Kasumi-1 (cell line): ENCODE measurements at places on chromosomes 7 and 10.
A peak's percentile ranks its signal among the peaks of the same experiment; 100 is the strongest.

- DNase-seq: no peak
Measured at GRCh38 chr7:90210981-90211380, 559 bp upstream of the STEAP2 start.

DNA sequence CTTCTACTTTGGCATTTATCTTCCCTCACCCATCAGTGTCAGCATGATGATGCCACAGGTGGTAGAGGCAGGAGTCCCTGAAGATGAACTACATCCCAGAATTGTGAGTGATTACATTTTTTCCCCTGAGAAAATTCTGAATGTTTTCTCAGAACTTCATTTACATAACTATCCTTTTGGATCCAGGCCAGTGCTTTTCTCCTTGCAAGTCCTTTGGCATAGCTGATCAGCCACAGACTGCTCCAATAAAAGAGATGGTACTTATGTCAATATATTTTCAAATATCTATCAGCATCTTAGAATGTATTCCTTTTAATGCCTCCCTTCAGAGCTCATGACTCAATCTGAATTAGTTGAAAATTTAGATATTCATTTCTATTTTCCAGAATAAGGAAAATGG, 135.5 kb downstream of the IQUB start:
- DNase-seq: no peak

- DNase-seq: no peak
Measured at GRCh38 chr7:124060528-124060927, 27.7 kb upstream of the TMEM229A start.

DNA sequence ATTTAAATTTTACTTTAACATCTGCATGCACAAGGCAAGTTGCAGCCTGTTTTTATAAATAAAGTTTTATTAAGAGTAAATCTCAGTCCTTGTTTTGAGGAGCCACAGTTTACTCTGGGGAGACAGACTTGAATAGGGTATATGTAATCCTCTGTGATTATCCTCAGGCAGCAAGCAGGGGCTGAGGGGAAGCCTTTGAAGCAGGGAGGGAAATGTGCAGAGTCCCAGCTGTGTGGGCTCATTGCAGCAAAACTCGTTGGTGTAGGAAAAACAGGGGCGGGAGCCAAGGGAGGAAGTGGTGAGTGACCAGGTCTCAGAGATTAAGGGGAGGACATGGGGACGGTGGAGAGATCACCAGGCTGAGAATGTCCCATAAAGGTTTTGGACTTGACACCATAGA, 34.3 kb upstream of the SMC3 start:
- DNase-seq: peak; percentile 49

DNA sequence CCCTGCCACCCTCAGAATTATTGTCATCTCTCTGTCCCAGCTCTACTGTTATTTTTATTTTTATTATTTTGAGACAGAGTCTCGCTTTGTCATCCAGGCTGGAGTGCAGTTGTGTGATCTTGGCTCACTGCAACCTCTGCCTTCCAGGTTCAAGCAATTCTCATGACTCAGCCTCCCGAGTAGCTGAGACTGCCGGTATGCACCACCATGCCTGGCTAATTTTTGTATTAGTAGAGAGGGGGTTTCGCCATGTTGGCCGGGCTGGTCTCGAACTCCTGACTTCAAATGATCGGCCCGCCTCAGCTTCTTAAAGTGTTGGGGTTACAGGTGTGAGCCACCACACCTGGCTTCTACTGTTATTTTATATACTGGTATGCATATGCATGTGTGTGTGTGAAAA, 11.0 kb downstream of the CALHM2 start:
- no peak for DNase-seq

DNA sequence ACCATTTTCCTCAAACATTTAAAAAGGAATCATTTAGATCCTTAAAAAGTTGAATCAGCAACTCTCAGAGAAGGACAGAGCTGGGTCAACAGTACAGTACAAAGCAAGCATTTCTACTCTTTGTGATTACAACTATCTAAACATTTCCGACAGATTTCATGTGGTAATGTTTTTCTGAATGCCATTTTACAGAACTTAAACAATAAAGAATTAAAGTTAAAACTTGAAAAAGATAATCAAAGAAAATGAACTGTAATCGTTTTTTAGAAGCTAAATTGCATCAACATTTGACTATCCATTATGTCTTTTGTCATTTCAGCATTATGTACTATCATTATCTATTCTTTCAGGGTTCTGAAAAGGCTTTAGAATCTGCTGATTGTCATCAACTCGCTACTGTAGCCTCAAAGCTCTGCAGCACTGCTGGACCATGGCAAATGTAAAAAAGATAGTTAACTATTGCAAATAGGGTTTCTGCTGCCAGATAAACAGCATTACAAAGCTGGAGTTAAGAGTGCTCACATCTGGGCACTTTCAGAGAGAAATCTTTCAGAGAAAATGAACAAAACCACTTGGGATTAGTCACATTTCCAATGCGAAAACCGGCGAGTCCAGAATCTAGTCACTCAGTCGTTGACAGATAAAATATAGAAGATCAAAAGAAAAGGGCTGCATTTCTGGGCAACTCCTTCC, 160.4 kb upstream of the LAMB4 start:
- DNase-seq: no peak

GRCh38 chr10:84373000-84373399, 44.6 kb downstream of the CCSER2 start:
- no peak for DNase-seq

DNA sequence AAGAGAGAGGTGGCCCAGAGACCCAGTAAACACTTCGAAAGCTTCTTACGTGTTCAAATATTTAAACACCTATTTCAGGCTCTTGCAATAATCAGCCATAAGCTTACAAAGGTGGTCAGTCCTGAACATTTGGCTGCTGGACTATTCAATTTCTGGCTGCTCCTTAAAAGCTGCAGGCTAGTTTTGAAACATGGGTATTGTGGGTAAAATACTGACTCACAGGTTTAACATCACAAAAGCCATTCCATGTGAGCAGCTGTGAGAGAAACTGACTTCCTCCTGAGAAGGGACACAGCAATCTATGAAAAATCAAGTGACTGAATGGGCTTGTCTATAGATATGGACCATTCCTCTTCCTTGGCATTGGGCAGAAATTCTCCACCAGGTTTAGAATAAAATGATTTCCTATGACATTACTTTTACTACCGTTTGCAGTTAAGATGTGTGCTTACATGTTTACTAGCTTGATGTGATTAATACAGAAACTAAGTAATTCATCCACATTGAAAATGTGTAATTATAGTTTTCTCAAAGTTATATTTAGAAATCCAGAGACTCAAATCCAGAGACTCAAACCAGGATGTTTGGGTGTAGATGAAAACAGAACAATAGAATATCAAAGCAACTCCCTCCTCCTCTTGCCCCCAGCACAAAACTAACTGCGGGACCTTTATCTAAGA, 252.3 kb downstream of the GATA3 start:
- DNase-seq: no peak

DNA sequence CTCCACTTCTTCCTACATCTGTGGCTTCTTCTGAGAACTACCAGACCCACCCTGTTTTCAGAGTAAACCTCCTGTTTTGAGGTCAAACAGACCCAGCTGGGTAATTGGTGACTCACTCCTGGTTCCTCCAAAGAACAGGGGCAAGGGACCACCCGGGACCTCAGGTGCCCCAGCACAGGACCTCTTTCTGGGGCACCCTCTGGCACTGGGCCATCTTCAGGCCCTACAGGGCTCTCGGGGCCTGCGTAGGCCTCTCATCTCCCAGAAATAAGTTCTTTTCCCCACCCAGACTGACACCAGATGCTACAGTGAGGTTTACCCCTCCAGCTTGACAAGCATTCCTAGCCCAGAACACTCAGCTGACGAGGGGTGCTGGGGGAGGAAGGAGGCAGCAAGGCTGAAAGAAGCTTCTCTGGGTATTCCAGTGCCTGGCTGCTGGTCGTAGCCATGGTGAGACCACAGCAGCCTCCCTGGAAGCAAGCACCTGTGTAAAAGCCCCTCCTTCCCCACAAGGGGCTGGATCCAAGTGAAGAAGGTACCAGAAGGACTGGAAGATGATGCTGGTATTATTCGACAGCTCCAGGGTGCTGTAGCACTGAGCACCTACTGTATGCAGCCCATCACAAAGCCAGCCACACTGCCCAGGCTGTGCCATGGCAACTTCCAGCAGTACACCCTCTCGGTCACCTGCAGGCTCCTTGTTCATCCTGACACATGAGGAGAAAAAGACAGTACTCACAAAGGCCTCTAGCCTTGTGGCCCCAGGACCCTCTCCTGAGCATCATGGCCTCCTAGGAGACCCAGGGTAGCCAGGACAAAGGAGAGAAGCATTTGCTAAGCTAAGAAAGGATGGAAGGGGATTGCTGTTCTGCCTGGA, 47.4 kb downstream of the ALOX5 start:
- DNase-seq: peak; percentile 95

DNA sequence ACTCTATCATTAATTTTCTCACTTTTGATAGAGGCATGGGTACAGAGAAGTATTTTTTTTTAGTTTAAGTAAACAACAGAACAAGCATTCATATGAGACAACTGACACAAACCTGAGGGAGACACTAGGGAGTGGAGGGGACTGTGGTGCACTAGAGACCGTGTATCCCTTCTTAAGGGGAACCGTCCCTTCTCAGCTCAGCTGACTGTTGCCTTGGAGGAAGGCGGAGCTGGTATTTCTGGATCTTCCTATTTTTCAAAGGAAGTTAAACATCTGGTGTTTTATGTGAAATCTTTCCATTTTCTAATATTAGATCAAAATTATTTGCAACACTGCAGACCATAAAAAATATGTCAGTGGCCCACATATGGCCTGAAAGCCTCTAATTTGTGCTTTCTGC, 113.6 kb upstream of the MACROH2A2 start:
- no peak for DNase-seq

DNA sequence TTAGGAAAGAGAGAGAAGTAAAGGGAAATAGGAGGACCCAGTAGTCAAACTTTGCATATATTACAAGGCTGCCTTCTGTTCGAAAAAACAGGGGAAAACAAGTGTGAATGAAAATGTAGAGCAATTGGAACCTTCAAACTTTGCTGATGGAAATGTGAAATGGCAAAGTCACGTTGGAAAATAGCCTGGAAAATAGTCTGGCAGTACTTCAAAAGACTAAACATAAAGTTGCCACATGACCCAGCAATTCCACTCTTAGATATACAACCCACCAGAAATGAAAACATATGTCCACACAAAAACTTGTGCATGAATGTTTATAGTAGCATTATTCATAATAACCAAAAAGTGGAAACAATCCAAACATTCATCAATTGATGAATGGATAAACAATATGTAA, 78.6 kb upstream of the IFRD1 start:
- DNase-seq: no peak

- no peak for DNase-seq
Measured at GRCh38 chr10:98212196-98212595, 55.8 kb downstream of the LOXL4 start.

- DNase-seq: no peak
Measured at GRCh38 chr7:112223310-112223709, 16.8 kb downstream of the ZNF277 start.

DNA sequence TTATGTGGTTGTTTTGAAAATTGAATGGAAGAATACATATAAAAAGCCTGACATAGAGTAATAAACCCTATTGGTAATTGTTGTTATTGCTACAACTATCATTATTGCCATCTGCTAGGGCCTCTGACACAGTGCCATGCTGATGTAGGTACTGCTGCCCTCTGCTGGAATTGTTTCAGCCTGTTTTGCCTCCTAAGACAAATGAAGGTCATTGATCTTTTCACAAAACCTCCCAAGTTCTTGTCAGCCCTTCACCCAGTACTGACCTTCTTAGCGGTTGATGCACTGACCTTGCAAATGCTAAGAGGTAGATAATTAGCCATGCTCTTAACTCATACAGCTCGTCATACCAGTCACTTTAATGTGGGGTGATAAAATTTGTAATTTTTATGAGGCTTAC, 975.2 kb downstream of the SORCS1 start:
- DNase-seq: peak; percentile 33

- no peak for DNase-seq
Measured at GRCh38 chr10:110529596-110530011, 31.9 kb downstream of the DUSP5 start.

GRCh38 chr10:102645388-102645740, 1.1 kb downstream of the TRIM8 start:
- DNase-seq: peak; percentile 69

DNA sequence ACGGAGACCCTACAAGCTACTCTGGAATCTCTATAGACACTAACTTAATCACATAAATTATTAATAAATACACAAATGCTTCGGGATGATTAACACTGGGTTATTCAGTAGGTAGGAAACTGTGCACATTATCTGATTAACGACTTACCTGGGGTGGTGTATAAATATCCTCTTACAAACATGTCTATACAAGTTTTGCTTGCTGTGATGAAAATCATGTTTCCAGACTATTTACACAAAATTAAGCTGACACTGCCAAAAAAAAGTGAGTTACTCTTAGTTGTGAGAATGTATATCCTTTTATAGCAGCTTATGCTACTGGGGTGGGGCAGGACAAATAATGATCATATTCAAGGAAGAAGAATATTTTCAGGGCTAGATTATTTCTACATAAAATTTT, 314.6 kb downstream of the C7orf25 start:
- no peak for DNase-seq

DNA sequence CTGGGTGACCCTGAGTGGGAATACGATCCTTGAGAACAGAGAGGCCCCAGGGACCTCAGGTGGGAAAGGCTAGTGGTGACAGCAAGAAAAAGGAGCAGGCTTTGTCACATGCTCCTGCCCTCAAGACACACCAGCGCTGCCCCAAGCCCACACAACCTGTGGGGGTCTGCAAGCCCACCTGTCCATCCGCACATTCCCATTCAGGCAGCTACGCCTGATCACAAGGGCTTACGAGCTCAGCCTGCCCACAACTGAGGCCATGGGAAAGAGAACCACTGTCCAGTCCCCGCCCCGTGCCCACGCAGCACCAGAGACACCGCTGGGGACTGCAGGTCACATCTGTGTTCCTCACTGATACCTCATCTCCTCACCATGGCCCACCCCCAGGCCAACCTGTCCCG, 26.7 kb downstream of the EBF3 start:
- no peak for DNase-seq

- no peak for DNase-seq
Measured at GRCh38 chr10:36254199-36254598, 612.1 kb upstream of the FZD8 start.
